ENCODE measurements at places on chromosomes 16 and 17. TPM values are rescaled to one million over a fixed set of nuclear protein-coding genes. Genes with fewer than 3 reads are reported as not detected.

DNA sequence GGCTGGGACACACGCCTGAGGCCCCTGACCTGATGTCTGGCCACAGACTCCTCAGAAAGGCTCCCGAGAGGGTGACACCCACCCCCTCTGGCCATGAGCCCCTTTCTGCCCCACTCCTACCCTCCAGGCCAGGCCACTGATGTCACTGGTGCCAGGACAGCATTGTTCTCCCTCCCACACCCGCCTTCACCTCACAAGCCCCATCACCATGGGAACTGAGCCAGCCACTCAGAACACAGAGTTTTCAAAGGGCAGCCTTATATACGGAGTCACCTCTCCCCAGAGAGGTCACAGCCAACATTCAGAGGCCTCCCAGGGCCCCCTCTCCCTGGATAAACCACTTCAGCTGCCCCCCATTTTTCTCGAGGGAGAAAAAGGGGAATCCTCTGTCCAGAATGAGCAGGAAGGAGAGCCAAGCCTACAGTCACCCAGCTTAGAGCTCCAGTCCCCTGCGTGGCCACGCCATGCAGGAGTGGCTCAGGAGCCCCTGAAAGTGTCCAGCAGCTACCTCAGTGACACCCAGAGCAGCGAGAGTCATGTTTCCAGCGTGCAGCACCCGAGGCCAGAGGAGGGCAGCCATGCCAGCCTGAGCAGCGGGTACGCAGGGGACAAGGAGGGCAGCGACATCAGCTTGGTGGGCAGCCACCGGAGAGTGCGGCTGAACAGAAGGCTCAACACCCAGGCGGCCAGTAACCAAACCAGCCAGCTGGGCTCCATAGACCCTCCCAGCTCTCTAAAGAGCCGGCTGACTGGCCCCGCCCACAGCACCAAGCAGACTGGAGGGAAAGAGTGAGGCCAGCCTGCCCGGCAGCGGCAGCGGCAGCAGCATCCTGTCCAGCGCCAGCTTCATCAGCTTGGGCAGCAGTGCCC is at the start of gene C16orf82:
Gene C16orf82, plus strand, starts transcription at position 260 of the 870 bp plus-strand sequence.
- no peak within 1 kb of the TSS for H3K27ac ChIP-seq
- peaks cover 10% of the 10 kb centered on the region for H3K27me3 ChIP-seq
- no peak for DNase-seq

DNA sequence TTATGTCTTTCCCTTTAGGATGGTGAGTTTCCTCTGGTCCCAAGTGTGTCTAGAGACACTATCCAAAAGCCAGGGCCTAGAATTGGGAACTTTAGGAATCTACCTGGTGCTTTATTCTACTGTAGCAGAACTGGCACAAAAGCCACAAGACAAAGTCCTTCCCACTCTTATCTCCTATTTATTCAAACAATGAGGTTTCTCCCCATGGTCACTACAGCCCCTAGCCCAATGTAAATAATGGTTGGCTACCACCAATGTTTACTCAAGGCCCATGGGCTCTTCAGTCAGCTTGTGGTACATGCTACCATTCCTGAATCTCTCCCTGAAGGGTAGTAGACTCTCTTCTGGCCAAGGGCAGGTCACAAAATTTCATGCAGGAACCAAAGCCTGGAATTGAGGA is 789.4 kb upstream of the KIF2B start:
- DNase-seq: no peak
- no peak overlapping the region for H3K27ac ChIP-seq
- no peaks in the 10 kb centered on the region for H3K36me3 ChIP-seq
- H3K4me1 ChIP-seq: no peaks in the 10 kb centered on the region
- H3K27me3 ChIP-seq: no peaks in the 10 kb centered on the region
- H3K4me3 ChIP-seq: no peak overlapping the region

DNA sequence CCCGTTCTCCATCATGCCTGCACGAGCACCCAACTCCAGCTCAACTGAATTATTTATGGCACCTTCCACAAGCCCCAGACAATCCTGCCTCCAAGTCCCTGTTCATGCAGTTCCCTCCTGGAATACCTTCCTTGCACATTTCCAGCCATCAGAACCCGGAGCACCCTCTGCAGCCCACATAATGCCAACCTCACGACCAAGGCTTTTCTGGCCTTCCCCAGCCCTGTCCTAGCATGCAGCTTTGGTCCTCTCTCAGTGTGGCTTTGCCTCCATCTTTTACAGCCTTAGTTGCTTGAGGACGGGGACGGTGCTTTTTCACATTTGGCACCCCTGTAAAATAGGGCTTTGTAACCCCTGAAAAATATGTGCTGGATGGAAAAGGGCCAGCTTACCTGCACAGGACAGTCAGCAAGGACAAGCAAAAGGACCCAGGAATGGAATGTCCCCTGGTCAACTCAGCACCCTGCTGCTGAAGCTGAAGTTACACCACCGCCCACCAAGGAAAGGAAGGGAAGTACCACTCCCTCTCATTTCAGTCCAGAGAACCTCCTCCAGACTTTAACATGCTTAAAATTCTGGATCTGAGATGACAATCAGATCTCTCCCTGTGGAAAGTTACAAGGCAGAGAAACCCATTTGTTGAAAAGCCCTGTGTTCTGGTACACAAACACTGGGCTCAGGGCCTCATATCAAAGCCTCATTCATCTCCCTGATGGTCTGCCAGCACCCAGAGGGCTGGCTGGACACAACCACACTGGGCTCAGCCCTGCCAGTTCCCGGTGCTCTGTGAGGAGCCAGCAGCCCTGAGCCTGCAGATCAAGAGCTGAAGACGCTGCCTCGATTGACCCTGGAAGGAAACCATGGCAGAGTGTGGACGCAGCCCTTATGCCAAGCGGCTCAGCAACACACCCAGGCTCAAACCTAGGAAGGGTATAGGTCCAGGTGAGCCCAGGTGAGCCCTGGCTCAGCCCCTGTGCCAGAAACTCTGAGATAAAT is 2.9 kb downstream of the SLC39A11 start:
- H3K27ac ChIP-seq: no peak overlapping the region
- H3K36me3 ChIP-seq: peaks cover 17% of the 10 kb centered on the region
- H3K4me3 ChIP-seq: no peak overlapping the region
- peaks cover 6% of the 10 kb centered on the region for H3K4me1 ChIP-seq

- no peaks in the 10 kb centered on the region for H3K36me3 ChIP-seq
- peak; percentile 67 for DNase-seq
- H3K27ac ChIP-seq: no peak overlapping the region
- H3K4me3 ChIP-seq: no peak overlapping the region
These were observed 13.2 kb upstream of the SLC16A5 start for GRCh38 chr17:75074532-75074931.

DNA sequence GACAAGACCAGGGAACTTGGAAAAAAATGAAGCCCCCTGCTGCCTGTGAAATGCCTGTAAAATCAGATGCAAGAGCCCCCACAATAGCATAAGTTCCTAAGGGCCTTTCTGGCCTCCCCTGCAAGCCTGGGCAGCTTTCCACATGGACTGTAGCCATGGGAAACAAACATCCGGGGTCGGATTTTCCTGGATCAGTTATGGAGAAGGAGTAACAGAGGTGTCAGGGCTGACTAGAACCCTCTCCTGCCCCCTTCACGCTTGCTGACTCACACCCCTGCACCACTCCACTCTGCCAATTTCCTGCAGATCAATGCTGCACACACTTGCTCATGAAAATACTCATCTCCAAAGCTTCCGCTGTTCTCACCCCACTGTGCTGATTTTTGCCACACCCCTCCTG is 258.6 kb downstream of the CBLN1 start:
- no peak overlapping the region for H3K27ac ChIP-seq
- H3K4me1 ChIP-seq: no peaks in the 10 kb centered on the region
- H3K36me3 ChIP-seq: no peaks in the 10 kb centered on the region
- no peaks in the 10 kb centered on the region for H3K27me3 ChIP-seq
- DNase-seq: no peak

- no peaks in the 10 kb centered on the region for H3K27me3 ChIP-seq
- no peak overlapping the region for H3K4me3 ChIP-seq
- H3K27ac ChIP-seq: no peak overlapping the region
- no peaks in the 10 kb centered on the region for H3K4me1 ChIP-seq
These were observed 195.0 kb upstream of the MAF start for GRCh38 chr16:79795556-79795955.

DNA sequence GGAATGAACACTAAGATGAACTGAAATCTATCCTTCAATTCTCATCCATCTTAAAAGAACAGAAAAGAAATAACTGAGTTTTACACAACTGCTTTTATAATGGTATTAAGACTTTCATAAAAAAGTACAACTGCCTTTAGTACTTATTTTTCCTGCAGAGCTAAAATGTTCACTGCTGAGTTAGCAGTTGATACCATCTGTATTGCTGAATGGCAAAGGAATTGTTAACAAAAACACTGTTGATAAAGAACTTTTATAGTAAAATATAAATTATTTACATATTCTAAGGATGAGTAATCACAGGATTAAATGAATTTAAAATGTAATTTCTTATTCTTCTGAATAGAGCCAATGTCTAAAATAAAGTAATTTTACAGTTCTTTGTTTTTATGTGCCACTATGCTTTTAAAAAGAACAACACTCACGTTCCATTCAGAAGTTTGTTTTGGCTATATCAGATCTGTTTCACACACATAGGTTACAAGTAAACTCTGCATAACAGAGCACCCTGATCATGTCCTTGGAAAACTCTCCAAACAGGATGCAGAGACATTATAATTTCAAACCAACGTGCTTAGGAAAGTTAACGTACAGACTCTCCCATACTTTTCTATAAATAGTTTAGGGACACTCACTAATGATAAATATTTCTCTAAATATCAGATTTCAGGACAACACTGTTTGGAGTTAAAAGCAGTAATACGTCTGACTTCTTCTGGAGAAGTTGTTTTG is 151.1 kb downstream of the ITFG1 start:
- H3K36me3 ChIP-seq: peaks cover 19% of the 10 kb centered on the region
- no peak overlapping the region for H3K4me3 ChIP-seq
- no peak for DNase-seq
- H3K27me3 ChIP-seq: no peaks in the 10 kb centered on the region

DNA sequence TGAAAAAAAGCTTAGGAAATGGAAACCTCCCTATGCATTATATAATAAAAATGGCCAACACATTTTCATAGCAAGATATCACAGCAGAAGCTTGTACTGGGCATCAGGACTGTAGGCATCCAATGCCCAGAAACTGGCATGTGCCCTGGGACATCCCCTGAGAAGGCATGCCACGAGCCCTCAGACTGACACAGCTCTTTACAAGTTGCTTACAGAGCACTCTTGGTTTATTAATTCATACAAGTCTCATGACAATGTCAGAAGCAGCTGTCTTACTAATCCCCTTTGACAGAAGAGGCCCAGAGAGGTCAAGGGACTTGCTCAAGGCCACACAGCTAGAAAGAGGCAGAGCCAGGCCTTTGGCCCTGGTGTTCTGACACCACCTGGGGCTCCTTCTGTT is 5.6 kb upstream of the CCL2 start:
- H3K4me1 ChIP-seq: peaks cover 7% of the 10 kb centered on the region
- DNase-seq: no peak
- H3K4me3 ChIP-seq: no peak overlapping the region
- H3K27ac ChIP-seq: no peak overlapping the region
- no peaks in the 10 kb centered on the region for H3K36me3 ChIP-seq

- no peak overlapping the region for H3K4me3 ChIP-seq
- DNase-seq: no peak
- no peaks in the 10 kb centered on the region for H3K4me1 ChIP-seq
- no peaks in the 10 kb centered on the region for H3K36me3 ChIP-seq
- H3K27ac ChIP-seq: no peak overlapping the region
These were observed 39.0 kb downstream of the EMP2 start for GRCh38 chr16:10541366-10541765.

- H3K4me3 ChIP-seq: no peak overlapping the region
- H3K4me1 ChIP-seq: peaks cover 27% of the 10 kb centered on the region
- no peak overlapping the region for H3K27ac ChIP-seq
- DNase-seq: no peak
- H3K27me3 ChIP-seq: 0 out of 3 replicates have a peak, but pooled peaks cover 3% of the 10 kb centered on the region
- H3K36me3 ChIP-seq: no peaks in the 10 kb centered on the region
These were observed 1.8 kb upstream of the MT2A start for GRCh38 chr16:56606476-56607108.

DNA sequence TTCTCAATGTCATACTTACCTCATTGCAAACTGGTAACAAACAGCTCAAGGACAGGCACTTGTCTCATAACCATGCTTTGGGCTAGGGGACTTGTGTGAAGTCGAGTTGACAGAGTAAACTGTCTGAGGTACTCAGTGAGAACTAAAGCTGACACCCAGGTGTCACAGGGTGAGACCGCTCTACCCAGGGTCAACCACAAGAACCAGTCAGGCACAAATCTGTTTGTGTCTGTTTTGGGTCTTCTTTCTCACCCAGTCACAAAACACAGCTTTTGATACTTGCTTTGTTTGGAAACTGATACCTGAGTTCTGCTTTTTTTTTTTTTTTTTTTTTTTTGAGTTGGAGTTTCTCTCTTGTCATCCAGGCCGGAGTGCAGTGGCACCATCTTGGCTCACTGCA is 161.1 kb downstream of the STX8 start:
- H3K4me1 ChIP-seq: no peaks in the 10 kb centered on the region
- H3K36me3 ChIP-seq: no peaks in the 10 kb centered on the region
- no peak overlapping the region for H3K27ac ChIP-seq
- H3K27me3 ChIP-seq: no peaks in the 10 kb centered on the region
- no peak for DNase-seq

DNA sequence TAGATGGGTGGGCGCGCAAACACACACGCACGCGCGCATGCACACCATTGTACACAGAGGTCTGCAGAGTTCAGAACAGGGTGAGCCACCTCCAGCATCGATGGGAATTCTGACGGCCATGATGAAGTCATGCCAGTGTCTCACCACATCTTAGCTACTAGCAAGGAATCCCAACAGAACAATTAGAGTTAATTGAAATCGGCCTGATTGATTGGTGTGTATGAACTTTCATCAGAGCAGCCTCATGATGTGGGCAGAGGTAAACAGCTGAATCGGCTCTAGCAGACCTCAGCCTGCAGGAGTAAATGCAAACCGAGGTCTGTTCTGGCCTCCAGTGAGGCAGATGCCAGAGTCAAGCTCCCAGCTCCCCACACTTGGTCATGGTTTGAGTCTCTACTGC is 200.6 kb downstream of the CBLN1 start:
- no peak for DNase-seq
- no peak overlapping the region for H3K27ac ChIP-seq
- no peak overlapping the region for H3K4me3 ChIP-seq
- H3K36me3 ChIP-seq: no peaks in the 10 kb centered on the region

CD300A gene
- total RNA-seq: 0.44 TPM

ABHD15 gene
- 4.0 TPM for total RNA-seq

KRT36 gene
- not detected for total RNA-seq

MT1M gene
- total RNA-seq: not detected

TBC1D3H gene
- total RNA-seq: not detected

COPZ2 gene
- total RNA-seq: not detected
